NCI-H187 treated with DMSO at 0.1 percent for 48 hours (cell line): ENCODE measurements at places on chromosomes 16 and 17.

DNA sequence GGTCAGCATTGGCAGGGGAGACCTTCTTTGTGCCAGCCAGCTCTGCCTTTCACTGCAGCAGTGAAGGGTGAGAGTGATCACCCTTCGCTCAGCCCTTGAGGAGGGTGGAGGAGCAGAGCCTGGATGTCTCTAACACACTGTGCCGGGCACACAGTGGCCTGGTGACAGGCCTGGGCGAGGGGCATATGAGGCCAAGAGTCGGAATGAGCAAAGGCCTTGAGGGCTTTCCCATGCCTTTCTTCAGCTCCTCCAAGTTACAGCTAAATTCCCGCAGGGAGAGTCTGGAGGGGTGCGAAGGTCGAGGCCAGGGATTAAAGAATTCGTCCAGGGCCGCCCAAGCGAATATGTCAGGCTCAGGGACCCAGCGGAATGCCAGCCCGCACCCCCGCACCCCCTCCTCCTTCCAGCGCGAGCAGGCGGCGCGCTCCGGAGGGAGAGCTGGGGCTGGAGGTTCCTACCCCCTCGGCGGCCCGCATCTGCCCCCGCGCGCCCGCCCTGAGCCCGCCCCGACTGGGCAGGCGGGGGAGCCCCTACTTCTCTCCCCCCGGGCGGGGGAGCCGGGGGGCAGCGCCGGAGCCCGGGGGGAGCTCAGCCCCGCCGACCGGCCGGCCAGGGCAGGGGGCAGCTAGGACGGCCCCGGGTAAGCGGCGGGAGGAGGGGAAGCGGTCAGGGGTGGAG, at the start of gene RASL10B:
Gene RASL10B, plus strand, starts transcription at position 401 of the 678 bp plus-strand sequence. CDS start 3,546 bp downstream, outside the sequence.
- DNase-seq = no peak

- no peak for DNase-seq
These were observed at the start of gene DYNC1LI2 for GRCh38 chr16:66751303-66751991. TSS of gene DYNC1LI2 (minus strand) at chr16:66751609. CDS start at chr16:66751591, 18 bp downstream.

GRCh38 chr16:81632392-81633146, 146.5 kb upstream of the PLCG2 start:
- DNase-seq = no peak

DNA sequence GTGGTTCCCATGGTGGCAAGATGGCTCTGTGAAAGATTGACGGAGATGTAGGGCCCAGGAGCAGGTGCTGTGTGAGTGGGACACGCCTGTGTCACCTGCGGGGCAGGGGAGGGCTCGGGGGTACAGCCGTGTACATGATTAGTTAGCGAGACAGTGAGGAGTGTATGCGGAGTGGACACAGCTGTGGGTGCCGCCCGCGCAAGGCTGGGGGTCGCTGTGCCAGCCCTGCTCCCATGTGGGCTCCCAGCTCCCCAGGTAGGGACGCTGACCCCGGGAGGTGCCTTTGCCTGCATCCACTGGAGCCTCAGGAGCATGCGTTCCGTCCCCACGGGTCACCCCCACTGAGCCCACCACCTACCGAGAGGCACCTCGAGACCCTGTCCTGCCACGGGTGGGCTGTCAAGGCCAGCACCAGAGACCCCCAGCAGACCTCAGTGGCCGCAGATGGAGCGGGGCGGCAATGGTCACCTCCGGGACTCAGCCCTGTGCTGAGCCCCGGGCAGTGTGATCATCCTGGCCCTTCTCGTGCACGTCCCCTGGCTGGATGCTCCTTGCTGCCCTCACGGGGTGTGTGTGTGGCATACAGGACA, 7.4 kb downstream of the CAPN15 start:
- DNase-seq = no peak

- no peak for DNase-seq
These were observed 36.4 kb upstream of the APPBP2 start for GRCh38 chr17:60562421-60562820.

- DNase-seq = no peak
These were observed 257.1 kb upstream of the EEF2KMT start for GRCh38 chr16:5354645-5355044.

GRCh38 chr17:65489413-65490155, 71.9 kb downstream of the AXIN2 start:
- DNase-seq = no peak

GRCh38 chr16:3142327-3142726, 7.5 kb downstream of the ZNF213 start:
- DNase-seq = no peak

- no peak for DNase-seq
These were observed 196.8 kb downstream of the TOX3 start for GRCh38 chr16:52350031-52350642.

- no peak for DNase-seq
These were observed 40.2 kb downstream of the GRB2 start for GRCh38 chr17:75365009-75365930.

- no peak for DNase-seq
These were observed 393.2 kb upstream of the MAF start for GRCh38 chr16:79993629-79994209.

GRCh38 chr16:1154291-1154886, 1.5 kb downstream of the CACNA1H start:
- no peak for DNase-seq

- no peak for DNase-seq
These were observed 6.9 kb downstream of the C17orf75 start for GRCh38 chr17:32335046-32335445.

DNA sequence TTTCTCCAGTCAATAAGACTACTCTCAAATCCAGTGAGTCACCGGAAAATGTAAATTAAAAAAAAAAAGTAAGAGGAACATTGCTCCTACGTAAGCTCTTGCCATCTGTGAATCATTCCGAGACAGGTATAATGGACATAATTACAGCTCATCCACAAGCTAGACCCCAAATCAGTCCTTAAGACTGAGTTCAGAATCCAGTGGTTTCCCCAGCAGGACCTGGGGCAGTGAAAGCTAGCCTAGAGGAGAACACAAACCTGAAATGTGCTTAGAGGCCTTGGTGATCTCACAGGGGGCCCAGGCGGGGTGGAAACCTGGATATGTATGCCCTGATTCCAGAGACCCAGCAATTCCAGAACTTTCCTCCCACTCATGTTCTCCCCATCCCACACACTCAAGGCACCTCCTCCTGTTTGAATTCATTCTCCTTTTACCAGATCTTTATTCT, 132.0 kb downstream of the COPRS start:
- DNase-seq = no peak
